ENCODE measurements at places on chromosomes 13 and 19.

GRCh38 chr13:51808811-51809210, 4.8 kb upstream of the DHRS12 start:
- no peak for DNase-seq

DNA sequence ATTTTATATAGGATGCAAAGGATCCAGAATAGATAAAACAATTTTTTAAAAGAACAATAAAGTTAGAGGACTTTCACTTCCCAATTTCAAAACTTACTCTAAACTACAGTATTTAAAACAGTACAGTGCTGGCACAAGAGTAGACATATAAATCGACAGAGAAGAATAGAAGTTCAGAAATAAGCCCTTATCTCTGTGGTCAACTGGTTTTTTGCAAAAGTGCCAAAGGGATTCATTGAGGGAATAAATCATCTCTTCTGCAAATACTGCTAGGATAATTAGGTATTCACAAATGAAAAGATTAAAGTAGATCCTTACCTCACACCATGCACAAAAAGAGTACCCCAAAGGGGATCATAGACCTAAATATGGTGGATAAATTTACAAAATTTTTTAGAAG, 431.0 kb upstream of the HTR2A start:
- DNase-seq: no peak

- no peak for DNase-seq
Measured at GRCh38 chr19:16113727-16114126, 2.0 kb downstream of the RAB8A start.

DNA sequence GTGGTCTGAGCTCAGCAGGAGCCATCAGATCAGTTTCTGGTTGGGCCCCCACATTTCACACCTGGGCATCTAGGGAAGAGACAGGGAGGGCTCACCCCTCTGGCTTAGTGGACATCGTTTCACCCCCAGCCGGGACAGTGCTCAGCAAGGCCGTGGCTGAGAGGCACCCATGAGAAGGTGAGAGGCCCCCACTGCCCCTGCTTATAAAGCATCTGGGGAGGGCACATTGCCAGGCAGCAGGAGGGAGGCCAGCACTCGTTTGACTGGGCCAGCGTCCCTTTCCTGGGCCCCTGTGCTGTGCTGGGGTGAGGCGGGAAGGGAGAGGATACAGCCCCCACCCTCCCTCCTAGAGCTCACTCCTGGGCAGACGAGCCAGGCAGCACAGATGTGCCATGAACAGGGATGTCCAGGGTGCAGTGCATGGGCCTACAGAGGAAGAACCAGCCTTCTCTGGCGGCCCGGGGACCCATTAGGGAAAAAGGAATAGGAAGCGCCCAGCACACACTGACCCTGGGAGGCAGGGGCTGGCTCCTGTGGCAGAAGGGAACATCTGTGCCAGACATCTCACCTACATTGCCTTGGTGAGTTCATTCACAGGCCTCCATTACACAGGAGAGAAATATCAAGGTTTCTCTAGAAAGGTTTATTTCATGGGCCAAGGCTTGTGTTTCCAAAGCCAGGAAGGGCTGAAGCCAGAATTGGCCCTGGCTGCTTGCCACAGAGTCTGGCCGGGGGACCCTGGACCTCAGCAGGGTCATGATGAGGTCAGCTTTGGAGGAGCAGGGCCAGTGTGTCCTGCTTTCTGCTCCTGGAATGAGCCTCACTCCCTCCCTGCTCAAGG, 7.7 kb downstream of the AP1M1 start:
- DNase-seq: no peak

DNA sequence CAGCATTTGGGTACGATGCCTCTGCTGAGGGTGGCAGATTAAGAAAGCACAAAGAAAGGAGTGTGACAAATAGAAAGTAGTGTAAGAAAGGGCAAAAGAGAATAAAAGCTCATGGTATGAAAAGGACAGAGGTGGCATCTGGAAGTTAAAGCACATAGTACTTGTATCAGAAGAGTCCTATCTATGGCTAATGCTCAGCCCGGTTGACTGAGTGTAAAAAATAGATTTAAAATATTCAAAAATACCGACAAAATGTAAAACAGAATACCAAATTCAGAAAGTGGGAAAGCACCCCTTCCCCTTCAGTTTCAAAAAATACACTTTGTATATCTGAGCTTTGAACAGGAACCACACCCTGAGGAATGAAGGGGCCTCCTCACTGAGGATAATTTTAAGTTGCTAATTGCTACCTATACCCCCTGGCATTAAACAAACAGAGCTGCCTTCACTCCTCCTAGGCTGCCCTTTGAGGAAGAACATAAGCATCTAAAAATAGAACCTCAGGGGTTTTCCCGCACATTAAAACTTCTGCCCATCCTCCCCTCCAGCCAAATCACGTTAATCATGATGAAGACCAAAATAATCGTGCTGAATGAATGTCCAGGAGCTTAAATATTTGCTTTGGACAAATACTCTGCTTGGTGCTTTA, 43.3 kb downstream of the DLEU7 start:
- DNase-seq: no peak

GRCh38 chr13:45120967-45121831, 889 bp downstream of the GTF2F2 start:
- no peak for DNase-seq

DNA sequence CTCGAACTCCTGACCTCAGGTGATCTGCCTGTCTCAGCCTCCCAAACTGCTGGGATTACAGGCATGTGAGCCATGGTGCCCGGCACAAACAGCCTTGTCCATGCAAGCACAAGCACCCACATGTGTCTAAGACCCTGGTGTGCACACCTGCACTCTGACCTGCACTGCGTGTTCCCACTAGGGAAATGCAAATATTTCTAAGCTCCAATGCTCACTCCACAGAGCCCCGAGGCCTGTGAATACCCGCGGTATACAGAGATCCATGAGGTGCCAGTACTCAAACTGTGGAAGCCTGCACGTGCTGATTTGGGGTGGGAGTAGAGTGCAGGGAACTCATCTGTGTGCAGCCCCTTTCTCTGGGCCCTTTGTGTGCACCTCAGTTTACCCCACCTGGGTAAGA, 14.7 kb downstream of the GADD45B start:
- DNase-seq: no peak

DNA sequence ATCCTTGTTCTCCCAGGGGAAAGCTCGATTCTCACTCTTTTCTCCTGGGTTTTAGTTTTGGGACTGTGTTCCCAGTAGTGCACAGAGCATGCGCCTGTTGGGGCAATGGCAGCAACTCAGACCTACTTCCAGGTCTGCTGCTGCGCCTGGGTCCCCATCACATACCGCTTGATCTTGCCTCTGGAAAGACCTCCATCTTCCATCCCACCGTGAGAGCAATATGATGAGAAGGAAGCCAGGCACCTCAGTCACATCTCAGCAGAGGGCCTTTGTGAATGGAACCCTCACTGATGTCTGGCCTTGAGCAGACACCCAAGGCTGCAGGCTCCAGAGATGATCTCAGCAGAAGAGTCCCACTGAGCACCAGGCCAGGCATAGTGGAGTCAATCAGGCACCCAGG, 176.8 kb upstream of the ZNF507 start:
- no peak for DNase-seq

- DNase-seq: no peak
Measured at GRCh38 chr13:43273362-43273761, 250.0 kb downstream of the DNAJC15 start.

- DNase-seq: no peak
Measured at GRCh38 chr19:43936188-43936587, 1.1 kb upstream of the ZNF45 start.

GRCh38 chr19:51994048-51994644, 7.5 kb upstream of the ZNF350 start:
- DNase-seq: no peak

GRCh38 chr19:18514800-18515682, 6.8 kb downstream of the ELL start:
- no peak for DNase-seq

DNA sequence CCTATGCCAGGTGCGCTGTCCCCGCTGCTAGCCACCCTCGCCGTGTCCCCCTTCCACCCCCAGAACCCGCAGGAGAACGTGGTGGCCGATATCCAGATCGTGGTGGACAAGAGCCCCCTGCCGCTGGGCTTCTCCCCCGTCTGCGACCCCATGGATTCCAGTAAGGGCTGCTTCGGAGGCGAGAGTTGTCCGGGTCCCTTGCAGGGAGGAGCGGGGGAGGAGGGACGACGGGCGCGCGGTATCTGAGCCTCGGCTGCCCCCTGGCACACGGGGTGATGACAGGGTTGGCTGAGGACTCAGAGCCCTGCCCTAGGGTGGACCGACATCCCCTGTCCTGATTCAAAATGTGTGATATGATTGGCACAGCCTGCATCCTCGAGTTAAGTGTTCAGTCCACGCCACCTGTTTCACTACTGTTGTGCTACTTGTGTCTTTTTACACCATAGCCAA, 653 bp downstream of the MVB12A start:
- DNase-seq: no peak

GRCh38 chr19:54206030-54206830, 5.6 kb downstream of the RPS9 start:
- no peak for DNase-seq

DNA sequence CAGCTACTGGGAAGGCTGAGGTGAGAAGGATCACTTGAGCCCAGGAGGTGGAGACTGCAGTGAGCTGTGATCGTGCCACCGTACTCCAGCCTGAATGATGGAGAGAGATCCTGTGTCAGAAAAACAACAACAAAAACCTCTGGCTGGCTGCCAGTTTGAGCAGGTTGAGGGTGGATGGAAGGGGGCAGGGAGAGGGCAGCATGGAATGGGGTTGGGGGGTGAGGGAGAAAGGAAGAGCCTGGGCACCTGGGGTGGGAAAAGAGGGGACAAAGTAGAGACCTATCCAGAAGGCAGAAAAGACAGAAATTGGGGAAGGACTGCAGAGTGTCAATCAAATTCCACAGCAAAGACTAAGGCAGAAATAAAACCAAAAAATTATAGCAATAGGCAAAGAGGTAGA, 4.7 kb downstream of the SLC1A5 start:
- no peak for DNase-seq

GRCh38 chr13:30371649-30372265, 50.5 kb upstream of the UBE2L5 start:
- DNase-seq: peak; percentile 23

DNA sequence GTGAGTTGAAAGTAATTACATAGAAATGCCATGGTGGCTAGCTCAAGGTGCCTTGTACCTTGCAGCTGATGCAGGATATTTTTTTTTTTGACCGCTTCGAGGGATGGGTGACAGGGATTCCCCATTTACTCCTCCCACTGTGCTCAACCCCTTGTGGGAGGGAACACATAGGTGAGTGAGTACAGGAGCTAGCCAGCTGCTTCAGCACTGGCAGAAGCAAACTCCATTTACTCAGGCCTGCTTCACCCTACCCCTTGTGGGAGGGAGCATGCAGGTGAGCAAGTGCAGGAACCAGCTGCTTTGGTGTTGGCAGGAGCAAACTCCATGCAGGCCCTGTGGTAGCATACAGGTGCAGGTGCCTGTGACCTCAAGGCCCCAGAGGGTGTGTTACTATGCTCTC, 330.1 kb downstream of the TDRD3 start:
- DNase-seq: no peak

DNA sequence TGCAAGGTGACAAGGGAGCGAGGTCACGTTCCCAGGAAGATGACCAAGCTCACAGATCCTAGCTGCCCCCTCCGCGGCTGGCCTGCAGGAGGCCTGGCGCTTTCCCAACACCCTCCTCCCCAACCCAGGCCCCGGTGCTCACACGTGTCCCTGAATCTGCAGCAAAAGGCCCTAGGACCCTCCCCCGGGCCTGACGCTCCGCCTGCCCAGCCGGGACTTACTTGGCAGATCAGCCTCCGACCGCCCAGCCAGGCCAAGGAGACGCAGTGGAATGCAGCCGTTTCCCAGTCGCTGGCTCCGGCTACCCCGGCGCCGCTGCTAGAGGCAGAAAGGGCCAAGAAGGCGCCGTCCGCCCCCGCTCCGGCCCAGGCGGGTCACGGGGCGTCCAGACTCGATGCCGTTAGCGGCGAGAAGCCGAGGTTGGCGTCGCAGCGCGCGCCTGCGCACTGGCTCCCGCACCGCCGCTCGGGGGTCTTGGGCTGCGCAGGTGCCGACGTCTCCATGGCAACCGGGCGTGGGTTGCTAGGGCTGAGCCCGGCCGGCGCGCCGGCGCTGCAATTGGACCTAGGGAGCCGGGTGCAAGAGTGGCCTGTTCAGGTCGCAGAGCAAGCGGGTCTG, at the start of gene PNMA8A:
PNMA8A (minus strand) TSS at position 448 of the 618 bp plus-strand sequence. CDS start 528 bp downstream, outside the sequence.
- no peak for DNase-seq

DNA sequence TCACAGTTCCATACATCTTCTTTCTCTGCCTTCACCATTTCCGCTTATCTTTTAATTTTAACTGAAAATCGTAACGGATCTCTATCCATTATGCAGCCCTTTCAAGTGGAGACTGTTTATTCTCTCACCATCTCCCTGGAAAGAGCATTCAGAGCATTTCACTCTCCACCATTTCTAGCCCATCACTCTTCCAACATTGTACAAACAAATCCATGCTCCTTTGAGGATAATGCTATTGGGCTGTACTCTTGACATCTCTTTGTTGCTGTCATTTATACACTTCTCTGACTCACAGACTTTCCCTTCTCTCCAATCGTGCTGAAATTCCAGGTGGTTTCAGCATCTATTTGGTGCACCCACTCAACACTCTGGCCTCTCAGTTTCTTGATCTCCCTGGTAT, 71.4 kb downstream of the NAA16 start:
- DNase-seq: no peak

DNA sequence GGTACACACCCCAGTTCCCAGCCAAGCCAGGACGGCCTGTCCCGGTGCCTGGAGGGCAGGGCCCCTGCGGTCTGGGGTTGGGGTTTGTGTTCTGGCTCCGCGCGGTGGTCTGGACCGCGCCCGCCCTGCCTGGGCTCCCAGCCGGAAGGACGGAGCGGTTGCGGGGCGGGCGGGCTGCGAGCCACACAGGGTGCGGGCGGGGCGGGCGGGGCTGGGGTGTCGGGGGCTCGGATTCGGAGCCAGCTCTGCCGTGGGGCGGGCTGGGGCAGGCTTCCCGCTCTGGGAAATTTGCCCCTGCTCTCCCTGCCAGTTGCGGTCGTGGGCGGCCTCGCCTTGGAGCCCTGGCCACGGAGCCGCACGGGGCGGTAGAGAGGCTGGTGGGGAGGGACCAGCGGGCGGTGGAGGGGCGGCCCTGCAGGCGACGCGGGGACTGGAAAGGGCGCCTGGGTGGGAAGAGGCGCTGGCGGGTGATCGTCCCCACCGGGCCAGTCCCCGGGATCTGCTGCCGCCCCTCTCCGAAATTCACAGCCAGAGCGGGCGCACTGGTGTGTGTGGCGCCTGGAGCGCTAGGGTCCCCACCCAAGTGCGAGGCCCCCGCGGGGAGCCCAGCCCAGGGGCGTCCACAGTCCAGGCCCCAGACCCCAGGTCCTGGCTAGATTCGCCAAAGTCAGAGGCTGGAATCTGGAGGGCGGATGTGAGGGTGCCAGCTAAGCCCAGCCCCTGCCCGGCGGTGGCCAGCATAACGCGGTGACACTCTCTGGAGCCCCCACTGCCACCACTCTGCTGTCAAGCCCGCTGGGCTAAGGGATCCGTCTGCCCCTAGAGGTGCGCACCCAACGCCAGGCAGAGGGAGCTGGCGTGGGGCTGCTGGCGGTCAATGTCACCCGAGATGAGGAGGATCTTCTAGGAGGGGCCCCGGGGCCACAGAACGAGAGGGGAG, 11.0 kb upstream of the ZNF492 start:
- DNase-seq: no peak

DNA sequence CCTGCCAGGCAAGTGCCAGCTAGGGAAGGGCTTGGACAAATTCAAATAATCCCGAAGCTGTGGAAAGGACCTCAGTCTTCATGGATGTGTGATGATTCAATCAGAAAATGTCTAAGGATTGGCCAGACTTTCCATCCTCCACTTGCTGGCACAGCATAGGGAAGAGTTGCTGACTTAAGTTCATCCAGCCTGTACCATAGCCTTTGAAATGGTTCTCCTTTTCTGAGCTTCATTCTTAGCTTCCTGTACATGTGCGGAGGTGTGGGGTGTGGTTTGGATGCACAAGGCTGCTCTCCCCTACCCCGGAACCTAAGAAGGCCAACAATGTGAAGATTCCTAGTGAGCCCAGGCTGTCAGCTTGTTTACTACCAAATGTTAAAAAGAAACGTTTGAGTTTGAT, 959 bp upstream of the IGFL3 start:
- DNase-seq: no peak
